ENCODE measurements at places on chromosomes 6 and 20.

DNA sequence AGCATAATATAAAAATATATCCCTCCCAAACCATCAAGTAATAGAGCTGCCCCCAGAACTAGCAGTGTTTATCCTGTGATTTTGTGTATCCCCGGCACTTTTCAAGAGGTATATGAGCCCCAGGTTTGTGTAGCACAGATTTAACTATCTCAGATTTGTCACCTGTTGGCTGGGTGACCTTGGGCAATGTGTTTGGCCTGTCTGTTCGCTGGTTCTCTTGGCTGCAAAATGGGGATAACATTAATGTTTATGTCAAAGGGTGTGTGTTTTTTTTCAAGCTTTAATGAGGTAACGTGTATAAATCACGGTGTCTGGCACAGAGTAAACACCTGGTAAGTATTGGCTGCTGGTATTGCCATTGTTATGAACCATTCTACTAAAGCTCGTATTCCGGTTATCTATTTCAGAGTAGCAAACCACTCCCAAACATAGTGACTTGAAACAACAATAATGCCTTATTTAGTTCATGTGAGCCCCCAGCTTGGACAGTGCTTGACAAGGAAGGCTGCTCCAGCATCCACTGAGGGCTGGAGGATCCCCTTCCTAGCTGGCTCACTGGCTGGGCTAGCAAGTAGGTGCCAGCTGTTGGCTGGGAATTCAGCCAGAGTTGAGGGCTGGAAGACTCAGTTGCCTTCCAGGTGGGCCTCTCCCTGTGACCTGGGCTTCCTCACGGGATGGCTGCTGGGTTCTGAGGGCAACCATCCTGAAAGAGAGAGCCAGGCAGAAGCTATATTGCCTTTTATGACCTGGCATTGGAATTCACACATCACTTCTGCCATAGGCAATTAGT, 36.2 kb downstream of the PDRG1 start:
- DNase-seq, result no peak

DNA sequence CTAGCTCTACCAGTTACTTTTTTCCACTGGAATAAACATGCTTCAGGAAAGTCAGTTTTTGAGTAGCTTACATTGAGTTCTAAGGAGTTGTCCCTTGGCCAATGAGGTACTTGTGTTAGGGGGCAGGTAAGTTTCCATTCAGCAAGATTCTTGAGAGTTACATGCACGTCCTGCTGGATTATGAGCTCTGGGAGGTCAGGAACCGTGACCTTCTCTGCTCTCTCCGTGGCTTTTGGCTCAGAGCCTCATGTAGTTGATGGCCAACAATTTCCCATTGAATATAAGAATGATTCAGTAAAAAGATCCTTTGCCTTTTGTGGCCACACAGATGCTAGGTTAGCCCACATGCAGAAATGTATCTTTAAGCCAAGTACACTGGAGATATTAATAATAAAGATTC, 181.8 kb upstream of the RALGAPA2 start:
- no peak for DNase-seq

DNA sequence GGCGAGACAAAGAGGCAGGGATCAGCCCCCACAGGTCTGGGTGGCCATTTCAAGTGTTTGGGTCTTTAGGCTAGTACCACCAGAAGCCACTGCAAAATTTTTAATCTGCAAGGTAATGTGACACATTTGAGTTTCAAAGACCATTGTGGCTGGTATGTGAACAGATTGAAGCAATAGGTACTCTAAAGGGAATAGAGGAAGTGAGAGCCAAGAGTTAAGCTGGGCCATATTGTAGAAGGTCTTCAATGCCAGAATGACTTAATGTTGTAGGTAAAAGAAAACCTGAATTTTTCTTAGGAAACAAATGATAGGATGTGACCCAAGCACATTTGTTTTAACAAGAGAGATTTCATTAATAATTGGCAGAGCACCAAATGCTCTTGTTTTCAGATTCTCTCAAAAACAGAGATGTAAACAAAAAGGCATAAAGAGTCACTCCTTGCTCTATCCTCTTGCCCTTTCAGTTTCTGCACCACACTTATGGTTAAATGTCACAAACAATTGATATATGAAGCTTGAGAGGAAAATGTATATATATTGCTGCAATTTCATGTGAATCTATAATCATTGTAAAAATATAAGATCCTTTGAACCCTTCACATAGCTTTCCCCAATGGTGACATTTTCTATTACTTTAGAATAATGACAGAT, 307.1 kb upstream of the PLN start:
- DNase-seq, result no peak

DNA sequence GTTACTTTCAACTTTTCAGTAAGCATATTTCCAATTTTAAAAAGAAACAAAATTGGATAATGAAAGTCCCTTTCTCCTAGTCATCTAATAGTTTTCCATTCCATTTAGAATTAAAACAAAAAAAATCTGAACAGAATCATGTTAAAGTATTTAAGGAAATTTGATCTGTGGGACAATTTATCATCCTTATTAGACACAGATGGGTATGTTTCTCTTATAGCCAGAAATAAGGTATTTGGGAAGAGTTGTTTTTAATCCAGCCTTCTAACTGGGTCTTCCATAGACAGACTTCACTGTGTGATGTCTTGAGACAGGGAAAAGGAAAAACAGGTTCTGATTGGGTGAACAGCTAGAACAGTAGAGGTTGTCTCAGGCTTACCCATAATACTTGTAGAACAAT, 39.5 kb upstream of the STXBP5 start:
- no peak for DNase-seq

DNA sequence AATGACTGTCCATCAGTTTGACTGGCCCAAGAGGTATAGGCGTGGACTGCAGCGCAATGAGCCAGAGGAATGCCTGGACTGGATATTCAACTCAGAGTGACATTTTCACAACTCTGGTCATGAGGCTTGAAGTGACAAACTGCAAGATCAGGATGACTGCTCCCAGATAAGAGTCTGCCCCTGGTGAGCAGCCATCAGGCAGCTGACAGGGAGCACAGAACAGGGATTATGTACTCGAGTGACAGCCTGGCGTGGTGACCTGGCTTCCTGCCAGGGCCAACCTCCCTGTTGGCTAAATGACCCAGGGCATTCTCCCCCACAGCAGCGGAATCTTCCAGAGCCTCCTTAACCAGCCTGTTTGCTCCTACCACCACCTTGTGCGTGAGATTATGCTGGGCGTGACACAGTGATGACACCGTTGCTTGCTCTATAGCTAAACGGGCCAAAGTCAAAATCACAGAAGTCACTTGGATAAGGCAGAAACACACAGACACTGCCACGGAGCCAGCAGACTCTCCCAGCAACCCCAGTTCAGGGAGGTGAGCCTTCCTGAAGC, 209.1 kb upstream of the JARID2 start:
- no peak for DNase-seq

DNA sequence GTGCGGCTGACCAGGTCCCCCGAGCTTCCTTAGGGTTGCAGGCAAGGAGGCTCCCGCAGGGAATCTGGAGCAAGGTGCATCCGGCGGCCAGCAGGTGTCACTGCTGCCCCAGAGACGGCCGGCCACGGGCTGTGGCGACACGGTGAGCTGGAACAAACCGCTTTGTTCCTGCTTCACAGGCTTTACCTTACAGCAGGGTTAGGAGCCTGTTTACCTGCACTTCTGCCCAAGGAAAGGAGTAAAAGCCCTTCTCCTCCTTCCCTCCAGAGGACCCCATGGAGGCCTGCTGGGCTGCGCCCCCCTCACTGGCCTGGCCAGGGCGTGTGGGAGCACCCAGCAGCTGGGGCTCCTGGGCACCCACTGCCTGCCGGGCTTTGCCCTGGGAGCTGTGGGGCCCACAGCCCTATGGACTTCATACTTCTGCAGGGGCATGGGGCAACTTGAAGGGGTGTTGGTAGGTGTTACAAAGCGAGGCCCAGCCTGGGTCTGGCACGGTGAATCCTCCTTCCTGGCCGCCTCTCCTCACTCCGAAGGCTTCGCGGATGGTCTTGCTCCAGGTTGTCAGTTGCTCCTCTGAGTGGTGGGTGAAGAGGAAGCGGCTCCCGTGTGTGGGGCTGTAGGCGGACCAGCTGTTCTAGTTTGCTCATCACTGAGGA, 88.4 kb downstream of the CDC5L start:
- DNase-seq, result no peak

DNA sequence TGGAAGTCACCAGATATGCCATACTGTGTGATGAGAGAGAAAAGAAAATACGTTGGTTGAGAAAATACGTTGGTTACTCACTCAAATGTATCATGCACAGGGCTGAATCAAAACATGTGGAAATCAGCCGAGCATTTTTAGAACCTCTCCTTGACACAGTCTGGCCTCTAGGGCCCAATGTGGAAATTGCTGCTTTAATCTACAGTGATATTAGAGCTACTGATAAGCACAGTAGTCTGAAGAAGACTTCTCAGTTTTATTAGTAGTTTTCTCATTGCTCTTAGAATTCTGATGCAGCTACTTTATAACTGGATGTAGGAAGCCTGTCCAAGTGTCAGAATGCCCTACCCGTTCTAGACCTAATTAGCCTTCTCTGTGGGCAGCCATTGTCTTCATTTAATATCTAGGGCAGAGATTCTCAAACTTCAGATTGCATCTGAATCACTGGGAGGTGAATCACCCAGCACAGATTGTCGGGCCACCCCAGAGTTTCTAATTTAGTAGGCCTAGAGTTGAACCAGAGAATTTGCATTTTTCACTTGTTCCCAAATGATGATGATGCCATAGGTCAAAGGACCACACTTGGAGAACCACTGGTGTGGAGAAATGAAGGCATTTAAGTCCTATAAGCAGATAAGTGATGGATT, 229.1 kb downstream of the PLCB1 start:
- DNase-seq, result no peak

GRCh38 chr6:44508646-44509045, 121.1 kb downstream of the CDC5L start:
- no peak for DNase-seq

GRCh38 chr6:45184937-45185336, 143.2 kb upstream of the RUNX2 start:
- no peak for DNase-seq

DNA sequence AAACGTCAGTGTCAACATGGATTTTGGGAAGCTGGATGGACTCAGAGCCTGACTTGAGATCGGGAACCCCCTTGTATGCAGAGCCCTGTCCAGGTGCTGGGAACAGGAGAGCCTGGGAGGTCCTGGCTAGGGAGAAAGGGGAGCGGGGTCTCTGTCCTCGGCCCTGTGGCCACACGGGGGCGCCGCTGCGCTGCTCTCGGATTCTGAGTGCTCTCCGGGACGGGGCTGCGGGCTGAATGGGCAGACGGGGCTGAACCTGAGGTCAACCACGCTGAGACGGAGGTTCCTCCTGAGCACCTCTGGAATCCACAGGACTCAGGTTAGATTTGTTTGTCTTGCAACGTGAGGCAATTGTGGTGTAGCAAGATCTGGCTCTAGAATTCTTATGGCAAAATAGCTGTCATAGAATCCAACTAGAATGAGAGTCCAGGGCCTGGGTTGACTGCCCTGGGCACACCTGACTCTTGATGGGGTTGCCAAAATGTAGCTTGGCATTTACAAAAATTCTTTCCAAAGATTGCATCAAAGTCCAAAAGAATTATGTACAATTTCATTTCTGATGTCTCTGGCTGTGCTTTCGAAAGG, 20.6 kb upstream of the HLA-F start:
- DNase-seq, result no peak

GRCh38 chr6:30935018-30935417, 3.0 kb upstream of the SFTA2 start:
- DNase-seq, result no peak

DNA sequence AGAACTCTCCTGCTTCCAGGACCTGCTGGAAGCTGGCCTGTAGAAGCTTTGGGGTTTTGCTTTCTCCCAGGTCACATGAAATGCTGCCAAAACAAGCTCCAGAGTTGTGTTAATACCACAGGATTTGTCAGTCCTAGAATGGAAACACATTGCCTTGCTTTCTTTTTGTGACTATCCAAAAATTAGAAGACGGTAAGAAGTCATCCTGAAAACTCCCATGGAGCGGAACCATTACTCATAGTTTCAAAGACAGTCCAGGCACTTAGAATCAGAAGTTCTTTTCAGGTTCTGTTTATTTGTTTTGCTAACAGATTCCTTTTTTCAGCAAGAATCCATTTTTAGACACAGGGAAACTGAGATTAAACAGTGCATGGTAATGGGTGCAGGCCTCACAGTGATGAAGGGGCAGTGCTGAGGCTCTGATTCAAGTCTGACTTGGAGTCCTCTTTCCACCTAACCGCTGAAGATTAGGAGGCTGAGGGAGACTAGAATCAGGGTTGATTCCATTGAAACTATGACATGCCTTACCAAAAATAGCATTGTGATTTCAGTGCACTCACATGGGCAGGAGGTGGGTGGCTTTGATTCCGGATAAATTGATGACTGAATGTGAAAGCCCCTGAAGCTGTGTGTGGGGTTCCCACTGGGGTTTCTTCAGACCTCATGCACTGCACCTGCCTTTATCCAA, 72.2 kb upstream of the NAA20 start:
- no peak for DNase-seq

DNA sequence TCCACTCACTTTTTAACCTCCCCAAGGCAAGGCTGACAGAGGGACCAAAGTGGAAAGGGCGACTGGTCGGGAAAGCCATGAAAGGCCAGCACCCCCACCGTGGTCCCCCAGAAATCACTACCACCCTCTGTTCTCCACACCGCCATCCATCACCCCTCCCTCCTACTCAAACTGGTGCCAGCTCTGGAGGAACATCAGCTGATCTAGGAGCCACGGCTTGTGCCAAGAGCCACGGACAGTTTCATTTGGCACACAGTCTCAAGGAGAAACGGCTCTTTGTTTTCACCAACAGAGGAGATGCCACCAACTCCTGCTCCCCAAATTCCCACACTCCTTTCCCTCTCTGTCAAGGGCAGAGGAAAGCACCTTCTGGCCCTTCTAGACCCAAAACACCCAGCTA, 26.0 kb downstream of the TBC1D7 start:
- no peak for DNase-seq

DNA sequence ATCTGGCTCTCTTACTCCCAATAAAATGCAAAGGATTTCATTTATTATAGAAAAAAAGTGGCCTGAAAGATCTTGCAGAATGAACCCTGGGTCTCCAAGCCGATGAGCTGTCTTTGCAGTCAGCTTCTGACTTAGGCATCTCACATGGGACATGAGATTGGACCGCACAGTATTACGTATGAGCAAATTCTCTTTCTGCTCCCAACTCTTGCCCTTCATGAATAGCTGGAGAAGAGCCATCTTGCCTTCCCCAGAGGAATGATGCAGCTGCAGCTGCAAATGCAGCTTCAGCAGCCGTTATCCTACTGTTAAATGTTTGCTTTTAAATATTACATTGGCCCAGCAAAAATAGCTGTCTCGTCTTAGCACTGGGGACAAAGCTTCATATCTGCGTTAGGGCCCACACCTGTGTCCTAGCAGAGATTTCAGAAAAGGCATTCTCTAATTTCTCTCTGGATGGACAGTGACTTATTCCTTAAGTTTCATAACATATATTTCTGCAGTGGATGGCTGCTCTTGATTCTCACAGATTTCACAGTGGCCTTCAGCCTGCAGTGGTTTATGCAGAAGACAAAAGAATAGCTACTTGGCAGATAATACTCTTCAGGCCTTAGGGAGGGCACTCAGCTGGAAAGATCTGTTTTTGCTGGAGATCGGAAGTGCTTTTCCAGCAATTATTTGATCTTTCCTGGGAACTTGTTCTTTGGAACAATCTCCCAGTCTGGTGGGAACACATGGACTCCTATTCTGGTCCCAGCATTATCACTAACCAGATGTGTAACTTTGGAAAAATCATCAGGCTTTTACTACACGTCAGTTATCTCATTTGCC, 129.2 kb downstream of the FYN start:
- no peak for DNase-seq

All from NCI-H1436 treated with DMSO at 0.1 percent for 48 hours (cell line).